Activated naive CD4-positive, alpha-beta T cell treated with anti-CD3 and anti-CD28 coated beads for 36 hours (primary cell): ENCODE measurements at places on chromosomes 2 and 18. TPM values are rescaled to one million over a fixed set of nuclear protein-coding genes. Genes with fewer than 3 reads are reported as not detected.
A peak's percentile ranks its signal among the peaks of the same experiment; 100 is the strongest.

- H3K4me3 ChIP-seq = no peak overlapping the region
- H3K27me3 ChIP-seq = no peaks in the 10 kb centered on the region
- no peak for DNase-seq
- H3K4me1 ChIP-seq = peaks cover 2% of the 10 kb centered on the region
- no peak overlapping the region for H3K27ac ChIP-seq
Measured at GRCh38 chr2:172991031-172991430, 84.6 kb upstream of the MAP3K20 start.

GRCh38 chr2:45840481-45840880 lies 189.0 kb downstream of the PRKCE start:
- H3K4me1 ChIP-seq = peaks cover 14% of the 10 kb centered on the region
- no peaks in the 10 kb centered on the region for H3K27me3 ChIP-seq
- DNase-seq = no peak
- H3K27ac ChIP-seq = no peak overlapping the region
- no peaks in the 10 kb centered on the region for H3K36me3 ChIP-seq

GRCh38 chr2:236834284-236834683 lies 251.4 kb upstream of the COPS8 start:
- H3K4me3 ChIP-seq = no peak overlapping the region
- H3K27me3 ChIP-seq = peaks cover 13% of the 10 kb centered on the region
- no peak overlapping the region for H3K27ac ChIP-seq
- H3K36me3 ChIP-seq = no peaks in the 10 kb centered on the region

DHRS9 gene
- 2.0 TPM for total RNA-seq

- peaks cover 2% of the 10 kb centered on the region for H3K27me3 ChIP-seq
- DNase-seq = peak; percentile 84
- no peak overlapping the region for H3K4me3 ChIP-seq
- H3K4me1 ChIP-seq = peaks cover 50% of the 10 kb centered on the region
- no peaks in the 10 kb centered on the region for H3K36me3 ChIP-seq
Measured at GRCh38 chr2:230925879-230926765, 1.1 kb upstream of the GPR55 start.

DNA sequence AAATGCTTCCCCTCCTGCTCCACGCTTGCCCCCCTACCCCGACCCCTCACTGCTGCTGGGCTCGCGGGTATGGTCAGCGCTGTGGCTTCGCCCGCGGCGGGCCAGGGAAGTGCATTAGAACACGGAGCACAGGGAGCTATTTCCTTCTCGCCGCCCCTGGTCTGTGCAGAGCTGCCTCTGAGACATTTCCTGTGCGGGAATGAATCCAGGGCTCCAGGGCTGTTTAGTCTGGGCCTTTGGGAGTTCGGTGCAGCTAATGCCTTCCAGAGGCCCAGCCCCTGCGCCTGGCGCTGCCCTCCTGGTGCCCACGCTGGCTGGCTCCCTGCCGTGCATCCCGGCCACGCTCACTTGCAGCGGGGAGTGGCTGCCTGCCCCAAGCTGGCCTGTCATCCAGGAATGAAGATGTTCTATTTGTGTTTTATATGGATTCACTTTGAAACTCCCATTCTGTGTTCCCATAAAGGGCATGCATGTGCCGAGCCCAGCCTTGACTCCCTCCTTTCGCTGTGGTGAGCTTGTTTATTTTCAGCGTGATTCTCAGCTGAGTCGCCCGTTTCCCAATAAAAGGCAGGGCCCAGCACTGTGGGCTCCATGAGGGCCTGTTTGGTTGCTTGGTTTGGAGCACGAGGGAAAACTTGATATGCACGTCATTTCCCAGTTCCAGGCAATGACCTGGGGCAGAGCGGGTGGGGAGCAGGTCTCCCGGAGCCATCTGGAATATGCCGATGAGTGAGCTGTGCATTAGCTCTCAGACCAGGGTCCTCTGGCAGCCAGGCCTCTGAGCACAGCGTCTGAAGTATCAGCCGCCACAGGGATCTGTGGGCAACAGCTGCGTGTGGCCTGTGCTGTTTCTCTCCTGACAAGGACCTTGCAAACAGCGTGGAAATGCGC lies 42.7 kb downstream of the SH3RF3 start:
- DNase-seq = no peak
- H3K27ac ChIP-seq = no peak overlapping the region
- H3K36me3 ChIP-seq = peaks cover 2% of the 10 kb centered on the region
- H3K4me3 ChIP-seq = no peak overlapping the region
- H3K4me1 ChIP-seq = peaks cover 31% of the 10 kb centered on the region
- no peaks in the 10 kb centered on the region for H3K27me3 ChIP-seq

GRCh38 chr18:78246050-78246449 lies 733.6 kb upstream of the SALL3 start:
- H3K27me3 ChIP-seq = no peaks in the 10 kb centered on the region
- H3K4me3 ChIP-seq = no peak overlapping the region
- no peak overlapping the region for H3K27ac ChIP-seq
- H3K4me1 ChIP-seq = no peaks in the 10 kb centered on the region
- DNase-seq = no peak

C1GALT1C1L gene
- not detected for total RNA-seq

REL gene
- 40.3 TPM for total RNA-seq

DNA sequence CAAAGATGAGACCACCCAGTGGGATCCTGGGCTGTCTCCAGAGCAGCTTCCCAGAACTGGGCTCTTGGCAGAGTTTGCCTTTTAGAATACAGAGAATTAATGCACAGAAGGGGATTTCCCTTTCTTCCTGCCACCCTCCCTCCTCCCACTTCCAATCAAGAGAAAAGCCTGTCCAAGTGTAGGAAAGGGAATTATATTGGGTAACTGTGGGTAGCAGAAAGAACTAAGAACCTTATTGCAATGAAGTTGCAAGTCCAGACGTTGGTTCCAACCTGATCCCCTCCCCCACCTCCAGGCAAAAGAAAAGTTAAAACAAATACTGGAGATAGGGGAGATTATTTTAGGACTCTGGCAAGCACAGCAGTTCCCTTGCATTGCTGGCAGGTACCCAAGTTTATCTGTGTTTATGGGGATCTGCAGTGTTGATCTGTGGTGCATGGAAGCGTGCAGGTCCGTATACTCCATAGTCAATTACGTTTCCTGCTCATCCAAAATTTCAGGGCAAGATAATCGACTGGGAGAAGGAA lies 114.3 kb downstream of the PRKCE start:
- peaks cover 3% of the 10 kb centered on the region for H3K4me1 ChIP-seq
- DNase-seq = no peak
- no peaks in the 10 kb centered on the region for H3K36me3 ChIP-seq
- H3K27me3 ChIP-seq = no peaks in the 10 kb centered on the region
- H3K4me3 ChIP-seq = no peak overlapping the region

GRCh38 chr2:111930409-111930808 lies 32.0 kb downstream of the MERTK start:
- no peak for DNase-seq
- no peaks in the 10 kb centered on the region for H3K27me3 ChIP-seq
- H3K36me3 ChIP-seq = no peaks in the 10 kb centered on the region
- peaks cover 15% of the 10 kb centered on the region for H3K4me1 ChIP-seq
- no peak overlapping the region for H3K4me3 ChIP-seq

DNA sequence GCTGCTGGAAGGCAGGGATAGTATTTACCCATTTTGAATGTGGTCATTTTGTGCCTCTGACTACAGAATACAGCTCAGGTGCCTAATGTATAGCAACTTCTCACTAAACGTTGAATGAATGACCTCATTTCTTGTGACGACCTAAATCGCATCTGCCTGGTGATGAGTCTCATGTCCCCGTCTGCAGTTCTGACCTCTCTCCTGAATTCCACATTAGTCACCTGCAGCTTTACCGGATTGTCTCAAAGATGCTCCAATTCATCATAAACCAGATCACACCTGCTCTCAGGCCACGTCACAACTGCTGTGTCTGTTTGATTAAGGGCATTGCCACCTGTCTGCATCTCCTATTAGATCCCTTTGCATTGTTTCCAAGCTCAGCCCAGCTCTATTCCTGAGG lies 133.6 kb upstream of the MYT1L start:
- no peaks in the 10 kb centered on the region for H3K4me1 ChIP-seq
- no peak overlapping the region for H3K27ac ChIP-seq
- no peak overlapping the region for H3K4me3 ChIP-seq
- peaks cover 7% of the 10 kb centered on the region for H3K27me3 ChIP-seq

HTR2B gene
- not detected for total RNA-seq

- H3K4me3 ChIP-seq = no peak overlapping the region
- H3K4me1 ChIP-seq = peaks cover 15% of the 10 kb centered on the region
- no peak overlapping the region for H3K27ac ChIP-seq
- no peaks in the 10 kb centered on the region for H3K27me3 ChIP-seq
- H3K36me3 ChIP-seq = peaks cover 1% of the 10 kb centered on the region
Measured at GRCh38 chr2:135797497-135798274, 39.3 kb downstream of the LCT start.

GRCh38 chr18:59909289-59910036 lies 9.7 kb downstream of the PMAIP1 start:
- no peaks in the 10 kb centered on the region for H3K27me3 ChIP-seq
- H3K27ac ChIP-seq = no peak overlapping the region
- no peak for DNase-seq
- peaks cover 4% of the 10 kb centered on the region for H3K36me3 ChIP-seq

GRCh38 chr2:46383784-46384456 lies 86.7 kb downstream of the EPAS1 start:
- no peaks in the 10 kb centered on the region for H3K36me3 ChIP-seq
- DNase-seq = no peak
- H3K27me3 ChIP-seq = no peaks in the 10 kb centered on the region
- H3K27ac ChIP-seq = no peak overlapping the region

- no peak for DNase-seq
- peak overlapping the region; percentile 93 for H3K4me3 ChIP-seq
- no peaks in the 10 kb centered on the region for H3K36me3 ChIP-seq
- no peaks in the 10 kb centered on the region for H3K27me3 ChIP-seq
Measured at GRCh38 chr2:69386360-69386759, 667 bp downstream of the GFPT1 start.

TBR1 gene
- total RNA-seq = not detected

DNA sequence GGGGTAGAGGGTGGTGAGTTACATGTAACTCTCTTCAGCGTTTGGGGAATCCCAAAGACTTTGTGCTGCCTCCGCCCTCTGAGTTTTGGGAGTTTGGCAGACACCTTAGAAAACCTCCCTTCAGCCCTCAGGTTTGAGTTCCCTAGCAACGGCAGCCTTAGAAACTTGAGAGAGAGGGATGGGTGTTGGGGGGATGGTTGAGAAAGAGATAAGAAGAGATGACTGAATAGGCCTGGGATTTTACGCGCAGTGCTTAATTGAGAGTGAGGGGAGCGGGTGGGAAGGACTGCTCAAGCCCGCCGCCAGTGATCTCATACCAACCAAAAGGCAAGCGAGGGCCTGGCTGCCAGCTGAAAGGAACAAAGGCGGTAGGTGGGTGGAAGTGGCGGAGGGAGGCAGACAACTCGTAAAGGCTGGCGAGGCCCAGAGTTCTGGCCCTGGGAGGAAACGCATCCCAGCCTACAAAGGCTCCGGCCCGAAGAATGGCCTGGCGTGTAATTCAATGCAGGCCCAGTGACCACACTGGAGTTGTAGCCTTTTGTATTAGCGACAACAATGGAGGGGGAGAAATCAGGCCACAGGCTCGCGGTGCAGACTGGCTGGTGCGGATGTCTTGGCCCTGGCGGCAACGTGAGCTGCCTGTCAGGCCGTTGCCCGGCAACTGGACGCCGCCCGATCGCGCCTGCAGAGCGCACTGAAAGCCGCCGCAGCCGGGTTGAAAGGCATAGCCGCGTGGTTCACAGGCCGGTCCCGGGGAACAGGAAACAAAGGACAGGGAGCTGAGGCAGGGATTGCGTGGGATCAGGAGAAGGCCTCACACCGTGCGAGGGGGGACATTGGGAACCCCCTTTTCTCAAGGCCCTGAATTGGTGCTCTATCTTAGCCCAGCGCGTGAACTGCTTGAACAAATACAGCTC lies 39.9 kb upstream of the DARS1 start:
- H3K27ac ChIP-seq = no peak overlapping the region
- DNase-seq = peak; percentile 50
- no peaks in the 10 kb centered on the region for H3K27me3 ChIP-seq
- no peaks in the 10 kb centered on the region for H3K36me3 ChIP-seq
